ENCODE measurements at places on chromosomes 1 and 21.
A peak's percentile ranks its signal among the peaks of the same experiment; 100 is the strongest.

GRCh38 chr1:15343729-15344128, 66.0 kb upstream of the EFHD2 start:
- DNase-seq = no peak

GRCh38 chr1:157371826-157372225, 180.5 kb downstream of the FCRL5 start:
- no peak for DNase-seq

DNA sequence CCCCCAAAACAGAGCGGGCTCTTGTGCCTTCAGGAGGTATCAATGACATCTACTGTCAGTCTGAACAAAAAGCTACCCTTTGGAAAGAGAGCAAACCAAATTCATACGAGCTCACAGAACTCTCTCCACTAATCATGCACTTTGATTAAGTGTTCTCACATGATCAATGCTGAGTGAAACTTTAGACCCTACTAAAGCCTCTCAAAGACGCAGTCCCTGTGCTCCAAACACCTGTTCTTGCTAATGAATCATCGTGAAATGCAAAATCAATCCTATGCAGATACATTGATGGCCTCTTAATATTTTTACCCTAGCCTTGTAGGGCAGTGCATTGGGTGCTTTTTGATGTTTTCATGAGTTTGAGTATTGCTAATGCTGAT, 113.4 kb downstream of the ZBTB18 start:
- no peak for DNase-seq

DNA sequence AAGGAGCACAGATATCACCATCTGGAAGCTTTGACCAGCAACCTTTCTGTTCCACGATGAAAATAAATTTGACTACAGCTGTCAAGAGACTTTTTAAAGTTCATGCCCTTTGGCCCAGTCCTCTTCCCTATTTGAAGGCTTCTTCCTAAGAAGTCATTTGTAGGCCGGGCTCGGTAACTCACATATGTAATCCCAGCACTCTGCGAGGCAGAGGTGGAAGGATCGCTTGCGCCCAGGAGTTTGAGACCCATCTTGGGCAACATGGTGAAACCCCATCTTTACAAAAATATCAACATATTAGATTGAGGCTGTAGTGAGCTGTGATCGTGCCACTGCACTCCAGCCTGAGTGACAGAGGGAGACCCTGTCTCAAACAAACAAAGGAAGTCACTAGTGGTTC, 58.3 kb upstream of the IFFO2 start:
- peak; percentile 7 for DNase-seq

- no peak for DNase-seq
Measured at GRCh38 chr1:68454534-68454933, 4.8 kb upstream of the RPE65 start.

DNA sequence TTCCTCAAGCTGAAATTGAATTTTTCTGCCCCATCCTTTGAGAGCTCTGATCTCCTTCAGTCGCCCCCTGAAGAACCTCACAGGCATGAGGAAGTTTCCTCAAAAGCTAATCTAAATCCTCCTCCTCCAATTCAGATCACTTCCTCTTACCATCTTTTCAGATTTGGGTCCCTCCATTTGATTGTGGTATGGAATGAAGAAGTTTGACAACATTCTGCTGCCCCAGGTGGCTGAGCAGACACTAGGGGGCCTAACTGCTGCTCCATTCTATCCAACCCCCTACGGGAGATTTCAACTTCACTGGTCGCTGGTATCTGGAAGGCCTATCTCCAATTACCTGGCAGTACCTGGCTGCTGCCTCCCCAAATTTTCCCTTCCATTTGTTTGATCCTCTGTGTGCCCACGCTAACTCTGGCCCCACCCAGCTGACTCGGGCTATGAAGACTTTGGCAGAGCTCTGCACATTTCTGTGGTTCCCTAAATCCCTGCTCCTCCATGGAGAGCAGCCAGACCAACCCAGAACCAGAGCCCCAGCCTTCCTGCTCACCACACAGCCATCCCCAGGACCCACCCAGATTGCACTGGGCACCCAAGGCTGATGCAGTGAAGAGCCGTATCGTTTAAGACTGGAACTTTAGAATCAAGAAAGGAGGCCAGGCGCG, 7.8 kb downstream of the IRF6 start:
- no peak for DNase-seq

DNA sequence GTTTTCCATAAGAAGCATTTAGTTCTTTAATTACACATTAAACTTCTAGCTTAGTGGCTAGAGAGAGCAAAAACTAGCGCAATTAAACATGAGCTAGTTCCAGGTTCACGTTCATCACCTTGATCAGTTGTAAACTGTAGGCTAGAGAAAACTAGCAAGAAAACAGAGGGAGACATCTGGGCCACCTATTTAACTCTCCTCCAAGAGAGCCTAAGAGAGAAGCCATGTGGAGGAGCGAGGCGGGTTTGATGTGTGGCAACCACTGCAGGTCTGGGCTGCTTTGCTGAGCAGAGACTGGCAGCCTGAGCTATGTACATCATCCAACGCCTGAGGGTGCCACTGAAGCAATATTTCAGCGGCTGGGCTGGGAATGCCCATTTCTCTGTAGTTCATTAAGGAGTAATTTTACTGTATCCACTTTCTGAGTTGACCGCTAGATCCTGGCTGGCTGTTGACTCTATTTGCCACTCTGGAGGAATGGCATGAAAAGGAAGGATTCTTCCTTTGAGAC, 252.9 kb downstream of the DYRK1A start:
- DNase-seq = no peak

GRCh38 chr1:156750711-156751450, 594 bp downstream of the HDGF start:
- DNase-seq = peak; percentile 20

GRCh38 chr1:52842643-52843310, at the start of gene ZYG11A:
Gene ZYG11A, plus strand, starts transcription at chr1:52842760. Its CDS starts 124 bp downstream, at chr1:52842884.
- peak; percentile 48 for DNase-seq

DNA sequence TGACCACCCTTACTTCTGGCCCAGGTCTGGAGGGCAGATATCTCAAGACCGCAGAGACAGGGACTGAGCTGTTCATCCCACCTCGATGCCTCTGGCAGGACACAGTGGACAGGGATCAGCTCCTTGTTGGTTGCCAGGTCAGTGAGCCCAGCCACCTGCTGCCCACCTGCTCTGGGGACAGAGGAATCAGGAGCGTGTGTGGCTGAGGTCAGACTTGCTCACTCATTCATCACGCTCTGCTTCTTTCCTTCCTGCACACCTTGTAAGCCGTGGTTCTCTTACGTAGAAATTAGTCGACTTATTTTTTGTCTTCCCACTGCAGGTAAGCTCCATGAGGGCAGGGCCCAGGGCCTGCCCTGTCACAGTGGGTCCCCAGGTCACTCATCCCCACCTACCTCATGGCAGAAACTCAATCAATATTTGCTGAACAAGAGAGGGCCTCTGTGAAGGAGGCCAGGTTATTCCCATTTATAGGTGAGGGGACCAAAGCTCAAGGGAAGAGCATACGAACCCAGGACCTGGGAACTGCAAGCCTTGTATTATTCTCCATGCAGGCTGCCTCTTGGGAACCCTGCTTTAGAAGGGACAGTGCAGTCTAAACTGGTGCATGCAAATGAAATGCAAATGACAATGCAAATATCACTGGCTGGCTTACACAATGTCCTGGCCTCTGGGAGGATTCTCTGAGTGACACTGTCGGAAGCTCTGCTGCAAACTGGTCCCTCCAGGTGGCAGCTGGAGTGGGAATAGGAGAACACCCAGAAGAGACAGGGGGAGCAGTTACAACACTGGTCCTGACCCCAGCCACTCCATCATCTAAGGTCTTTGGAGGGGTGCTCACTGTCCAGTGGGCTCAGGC, 58.4 kb upstream of the PAX7 start:
- DNase-seq = no peak
